ENCODE measurements at places on chromosomes 6 and 20. TPM values are rescaled to one million over a fixed set of nuclear protein-coding genes. Genes with fewer than 3 reads are reported as not detected.

The EGFL8 gene
- 12.4 TPM for total RNA-seq

The ZNF334 gene
- total RNA-seq = 2.6 TPM

The MARCKS gene
- 57.1 TPM for total RNA-seq

GRCh38 chr20:41433203-41433602 is 66.6 kb upstream of the EMILIN3 start:
- H3K27ac ChIP-seq = no peak overlapping the region
- H3K27me3 ChIP-seq = no peaks in the 10 kb centered on the region
- H3K36me3 ChIP-seq = peaks cover 46% of the 10 kb centered on the region
- no peak overlapping the region for H3K4me3 ChIP-seq
- DNase-seq = no peak
- H3K4me1 ChIP-seq = no peaks in the 10 kb centered on the region

The C4B gene
- total RNA-seq = 1.3 TPM

The E2F1 gene
- 4.9 TPM for total RNA-seq

DNA sequence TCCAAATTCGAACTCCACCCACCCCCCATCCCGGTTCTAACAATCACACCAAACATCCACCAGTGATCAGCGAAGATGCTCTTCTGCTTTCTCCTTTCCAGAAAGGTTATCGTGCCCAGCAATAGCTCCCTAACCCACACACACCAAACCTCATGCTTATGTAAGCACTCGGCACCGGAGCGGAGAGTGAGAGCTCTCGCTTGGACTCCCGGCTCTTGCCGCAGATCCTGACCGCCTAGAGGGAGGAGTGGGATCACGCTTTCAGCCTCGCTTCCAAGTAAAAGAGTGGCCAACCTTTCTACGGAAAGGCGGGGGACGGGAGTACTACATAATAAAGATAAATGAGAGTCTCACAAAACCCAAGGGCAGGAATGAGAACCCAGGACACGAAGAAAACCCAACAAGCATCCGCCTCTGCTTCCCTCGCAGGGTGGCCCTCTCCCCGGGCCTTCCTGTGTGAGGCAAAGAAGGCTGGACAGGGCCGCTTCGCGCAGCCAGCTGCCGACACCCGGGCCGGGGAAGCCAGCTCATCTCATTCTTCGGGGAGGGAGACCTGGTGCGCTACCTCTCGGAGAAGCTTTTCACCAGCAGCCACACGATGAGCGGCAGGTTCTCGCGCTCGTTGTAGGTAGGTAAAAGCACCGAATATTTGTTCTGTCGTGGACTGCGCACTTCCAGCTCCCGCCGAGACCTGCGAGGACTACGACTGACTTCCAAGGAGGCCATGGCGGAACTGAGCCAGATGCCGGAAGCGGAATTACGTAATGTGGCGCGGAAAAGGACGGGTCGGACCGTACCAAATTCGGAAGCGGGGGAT is at the start of gene DPM1:
Gene DPM1, minus strand, starts transcription at position 735 of the 817 bp plus-strand sequence. Its CDS starts 9 bp downstream, at position 726.
- H3K36me3 ChIP-seq = peaks cover 17% of the 10 kb centered on the region
- DNase-seq = peak; percentile 92
- H3K4me3 ChIP-seq = peak within 1 kb of the TSS; percentile 92
